ENCODE measurements at places on chromosomes 2 and 18.

GRCh38 chr18:75123113-75123512 is 85.8 kb downstream of the PTGR3 start:
- DNase-seq = no peak

GRCh38 chr2:190781604-190782198 is 98.9 kb upstream of the GLS start:
- DNase-seq = no peak

DNA sequence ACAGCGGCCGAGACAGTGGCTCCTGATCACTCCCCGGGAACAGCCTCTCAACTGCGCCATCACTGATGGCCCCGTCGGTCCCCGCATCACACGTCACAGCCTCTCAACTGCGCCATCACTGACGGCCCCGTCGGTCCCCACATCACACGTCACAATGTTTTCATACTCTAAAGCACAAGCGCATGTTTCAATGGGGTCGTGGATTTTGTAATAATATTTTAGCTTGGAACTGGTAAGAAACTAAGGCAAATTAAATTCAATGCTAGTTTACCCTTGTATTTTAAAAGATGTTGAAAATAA is 44.2 kb upstream of the CTDP1 start:
- DNase-seq = no peak

DNA sequence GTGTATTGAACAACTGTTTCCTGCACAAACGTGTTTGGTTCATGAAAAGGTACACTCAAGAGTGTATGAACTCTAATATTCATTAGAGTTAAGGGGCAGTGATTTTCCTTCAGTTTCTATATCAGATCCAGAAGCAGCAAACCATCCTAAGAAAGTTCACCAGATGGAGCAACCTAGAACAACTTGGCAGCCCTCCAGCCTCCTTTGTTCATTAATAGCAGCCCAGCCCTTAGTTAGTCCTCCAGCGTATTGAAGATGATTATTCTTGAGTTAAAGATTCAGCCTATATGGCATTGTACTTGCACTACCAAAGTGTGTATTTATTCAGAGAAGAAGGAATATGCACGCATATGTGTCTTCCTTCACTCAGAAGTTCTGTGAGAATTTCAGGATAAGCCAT is 365.5 kb downstream of the SETBP1 start:
- no peak for DNase-seq

DNA sequence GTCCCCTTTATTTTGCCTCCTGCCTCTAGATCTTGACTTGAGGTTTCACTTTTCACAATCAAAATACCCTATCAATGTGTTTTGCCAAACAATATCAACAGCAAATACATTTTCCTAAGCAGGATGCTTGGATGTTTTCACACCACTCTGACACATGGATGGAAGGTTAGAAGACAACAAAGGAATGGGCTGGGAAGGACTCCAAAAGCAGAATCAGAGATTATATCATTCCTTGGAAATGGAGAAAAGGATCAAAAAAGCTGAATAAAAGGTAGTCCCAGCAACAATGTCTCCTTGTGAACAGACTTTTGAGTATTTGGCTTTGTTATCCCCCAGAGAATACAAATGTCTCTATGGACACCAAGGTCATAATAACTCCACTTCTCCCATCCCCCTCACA is 170.8 kb downstream of the ETAA1 start:
- no peak for DNase-seq

DNA sequence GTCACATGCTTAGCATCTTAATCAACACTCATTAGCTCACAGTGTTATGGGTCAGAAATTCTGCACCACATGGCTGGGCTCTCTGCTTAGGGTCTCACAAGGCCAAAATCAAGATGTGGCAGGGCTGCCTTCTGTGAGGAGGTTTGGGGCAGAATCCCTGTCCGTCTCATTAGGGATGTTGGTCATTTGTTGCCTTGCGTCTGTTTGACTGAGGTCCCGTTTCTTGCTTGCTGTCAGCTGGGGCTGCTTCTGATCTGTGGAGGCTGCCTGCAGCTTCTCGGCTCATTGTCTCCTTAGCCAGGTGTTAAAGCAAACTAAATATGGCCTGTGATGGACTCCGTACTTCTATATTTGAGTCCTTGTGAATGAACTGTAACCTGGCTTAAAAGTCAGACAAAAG is 146.5 kb downstream of the NDUFA10 start:
- DNase-seq = no peak

- no peak for DNase-seq
Measured at GRCh38 chr2:557635-558301, 119.4 kb downstream of the TMEM18 start.

GRCh38 chr18:58152891-58153290 is 108.9 kb downstream of the NEDD4L start:
- DNase-seq = no peak

- DNase-seq = no peak
Measured at GRCh38 chr2:218927422-218927821, 32.0 kb upstream of the CDK5R2 start.

- no peak for DNase-seq
Measured at GRCh38 chr2:224357098-224357901, 44.6 kb downstream of the FAM124B start.

GRCh38 chr2:119136093-119136492 is 22.5 kb downstream of the C1QL2 start:
- no peak for DNase-seq

GRCh38 chr2:234996069-234996940 is 44.5 kb downstream of the SH3BP4 start:
- no peak for DNase-seq

GRCh38 chr2:40228310-40228709 is 223.6 kb downstream of the SLC8A1 start:
- no peak for DNase-seq

DNA sequence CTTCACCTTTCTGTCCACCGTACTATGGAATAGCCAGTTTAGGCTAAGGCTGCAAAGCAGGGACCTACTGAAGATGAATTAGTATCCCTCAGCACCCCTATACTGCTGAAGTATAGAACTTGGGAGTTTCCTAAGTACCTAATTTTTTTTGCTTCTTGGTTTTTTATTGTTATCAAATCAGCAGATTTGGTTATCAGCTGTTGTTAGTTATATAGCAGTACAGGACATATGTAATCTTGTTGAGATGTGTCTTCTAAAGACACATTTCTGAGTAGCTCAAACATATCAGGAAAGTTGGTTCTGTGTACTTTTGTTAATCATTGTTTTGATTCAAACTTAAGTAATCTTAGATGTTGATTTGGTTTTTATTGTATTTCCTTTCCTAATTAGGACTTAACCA is 5.2 kb downstream of the MYL12A start:
- DNase-seq = no peak

GRCh38 chr2:140657657-140658056 is 1473.2 kb downstream of the LRP1B start:
- no peak for DNase-seq

DNA sequence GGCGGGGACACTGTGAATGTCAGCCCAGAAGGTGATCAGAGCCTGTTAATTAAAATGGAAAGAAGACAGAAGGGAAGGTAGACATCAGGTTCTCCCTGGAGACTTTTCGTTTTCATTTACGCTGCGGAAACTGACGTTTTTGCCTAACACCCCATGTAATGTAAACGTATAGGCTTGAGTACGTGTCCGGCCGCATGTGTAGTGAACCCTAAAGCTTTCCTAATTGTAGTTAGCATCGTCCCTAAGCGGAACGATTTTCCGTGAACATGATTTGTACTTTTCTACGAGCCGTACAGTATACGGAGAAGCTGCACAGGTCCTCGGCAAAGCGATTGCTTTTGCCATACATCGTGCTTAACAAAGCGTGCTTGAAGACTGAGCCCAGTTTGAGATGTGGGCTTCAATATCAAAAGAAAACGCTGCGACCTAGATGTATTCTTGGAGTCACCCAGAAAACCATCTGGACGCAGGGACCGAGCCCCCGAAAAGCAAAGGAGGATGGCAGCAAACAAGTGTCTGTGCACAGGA is 284 bp downstream of the TIMM21 start:
- DNase-seq = no peak

DNA sequence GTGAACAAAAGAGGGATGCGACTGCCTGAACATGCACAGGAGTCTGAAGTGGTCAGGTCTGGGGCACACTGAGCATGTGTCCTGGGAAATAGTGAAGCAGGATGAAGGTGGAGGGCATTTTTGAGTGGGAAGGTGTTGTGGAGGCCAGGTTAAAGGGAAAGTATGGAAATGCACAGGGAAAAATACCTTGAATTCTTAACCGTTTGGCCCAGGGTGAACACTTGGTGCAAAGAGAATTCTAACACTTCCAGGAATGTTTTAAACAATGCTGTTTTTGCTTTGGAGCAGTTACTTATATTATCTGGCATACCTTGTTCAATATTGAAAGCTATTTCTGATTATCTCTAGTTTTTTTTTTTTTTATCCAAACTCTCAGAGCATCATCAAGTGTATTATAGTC is 623.5 kb downstream of the DCC start:
- DNase-seq = no peak

DNA sequence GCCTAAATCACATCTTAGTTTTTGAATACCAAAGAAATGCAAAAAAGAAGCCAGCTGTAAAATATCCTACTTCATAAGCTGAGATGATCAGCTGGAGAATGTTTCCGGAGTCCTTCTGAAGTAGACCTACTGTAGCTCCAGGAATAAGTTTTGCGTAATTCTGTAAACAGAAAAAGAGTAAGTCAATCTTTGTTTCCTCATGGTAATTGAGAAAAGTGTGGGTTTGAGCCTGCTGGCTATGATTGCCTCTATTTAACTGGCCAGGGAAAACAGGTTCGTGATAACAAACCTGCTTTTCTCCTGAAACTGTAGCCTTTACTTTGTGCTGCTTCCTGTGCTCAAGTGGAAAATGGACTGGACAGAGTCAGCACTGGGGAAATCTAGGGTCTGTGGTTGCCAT is 58.2 kb downstream of the ITGB6 start:
- DNase-seq = no peak

- DNase-seq = no peak
Measured at GRCh38 chr2:197442857-197443256, 8.0 kb upstream of the SF3B1 start.

GRCh38 chr2:238638100-238638981 is 209.5 kb upstream of the TWIST2 start:
- no peak for DNase-seq

GRCh38 chr2:98663511-98664090 is 55.2 kb downstream of the UNC50 start:
- no peak for DNase-seq

GRCh38 chr2:223048519-223048918 is 3.5 kb upstream of the KCNE4 start:
- no peak for DNase-seq

DNA sequence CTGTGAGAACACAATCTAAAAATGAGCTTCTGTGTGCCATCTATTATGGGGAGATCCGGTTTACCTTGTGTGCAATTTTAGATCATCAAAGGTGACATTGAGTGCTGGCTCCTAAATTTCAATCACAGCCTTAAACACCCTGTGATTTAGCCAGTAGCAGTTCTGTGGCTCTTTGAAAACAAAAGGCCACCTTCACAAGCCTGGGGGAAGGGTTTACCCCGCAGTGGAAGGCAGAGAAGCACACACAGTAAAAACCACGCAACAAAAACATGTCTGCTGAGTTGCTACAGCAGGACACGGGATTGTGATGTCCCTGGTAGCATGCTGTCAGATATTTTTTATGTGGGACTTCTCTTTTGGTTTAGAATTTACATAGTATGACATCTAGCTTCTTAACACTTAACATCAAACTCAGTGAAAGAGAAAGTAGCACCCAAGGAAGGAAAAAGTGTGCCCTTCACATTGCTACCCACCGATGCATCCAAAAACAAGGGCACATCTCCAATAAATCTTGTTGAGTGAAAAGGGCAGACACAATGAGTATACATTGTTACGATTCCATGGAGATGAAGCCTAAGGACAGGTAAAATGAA is 56.1 kb upstream of the RNF152 start:
- DNase-seq = no peak

GRCh38 chr18:39732918-39733317 is 2167.3 kb upstream of the CELF4 start:
- DNase-seq = no peak

- peak; percentile 60 for DNase-seq
Measured at GRCh38 chr2:164896634-164897355, 55.2 kb upstream of the COBLL1 start.

GRCh38 chr2:136016836-136017235 is 31.4 kb upstream of the DARS1 start:
- no peak for DNase-seq

DNA sequence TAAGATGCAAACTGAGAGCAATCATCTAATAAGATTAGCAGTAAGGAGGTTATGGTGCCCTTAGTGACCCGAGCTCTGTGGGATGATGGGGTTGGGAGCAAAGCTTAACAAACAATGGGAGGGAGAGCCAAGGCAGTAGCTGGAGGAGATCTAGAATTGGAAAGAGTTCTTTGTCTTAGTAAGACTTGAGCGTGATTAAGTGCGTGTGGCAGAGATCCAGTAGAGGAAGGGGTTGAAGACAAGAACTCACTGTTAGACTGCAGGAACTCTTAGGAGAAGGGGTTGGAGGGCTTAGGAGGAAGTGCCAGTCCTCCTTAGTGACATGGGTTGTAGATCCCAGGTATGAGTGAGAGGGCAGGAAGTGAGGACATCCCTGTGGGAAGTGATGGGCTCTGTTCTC is 184.7 kb downstream of the GFPT1 start:
- DNase-seq = no peak

DNA sequence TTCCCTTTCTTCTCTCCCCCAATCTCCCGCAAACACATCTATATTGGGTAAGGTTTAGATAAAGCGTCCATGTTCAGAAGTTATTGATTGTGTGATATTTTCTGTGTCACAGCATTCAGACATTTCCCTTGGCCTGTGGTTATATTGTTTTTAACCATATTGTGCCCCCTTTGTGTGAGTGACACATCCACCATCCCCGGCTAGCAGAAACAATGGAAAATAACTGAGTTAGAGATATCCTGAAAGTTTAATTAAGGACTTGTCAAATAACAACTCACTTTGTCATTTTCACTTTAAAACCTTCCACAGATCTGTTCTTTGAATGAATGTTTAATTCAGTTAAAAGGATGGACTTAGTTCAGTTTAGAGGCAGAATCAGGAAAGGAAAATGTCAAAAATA is 151.0 kb downstream of the KCNJ3 start:
- DNase-seq = no peak

DNA sequence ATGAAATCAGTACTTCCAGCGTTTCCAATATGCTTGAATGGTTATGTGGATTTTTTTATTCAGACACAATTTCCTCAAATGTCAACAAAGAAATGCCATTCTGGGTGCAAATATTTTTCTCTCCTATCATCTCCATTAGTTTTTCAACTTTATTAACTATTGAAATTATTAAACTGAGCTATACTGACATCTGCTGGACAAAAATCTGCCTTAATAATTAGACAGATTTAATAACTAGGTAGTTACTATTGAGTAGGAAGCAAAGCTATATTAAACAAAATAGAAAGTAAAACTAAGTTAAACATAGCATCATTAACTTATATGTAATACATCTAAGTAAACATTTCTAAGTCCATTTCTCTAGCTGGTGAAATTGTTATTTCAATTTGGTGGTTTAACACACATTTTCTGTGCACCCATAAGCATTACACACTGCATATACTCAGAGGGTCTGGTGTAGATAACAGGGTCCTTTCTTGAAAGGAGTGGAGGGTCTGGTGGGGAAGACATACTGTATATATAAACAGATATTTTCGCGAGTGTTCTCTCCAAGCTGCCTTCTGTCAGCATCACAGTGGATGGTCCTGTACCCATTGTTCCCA is 77.0 kb downstream of the LANCL1 start:
- no peak for DNase-seq

- no peak for DNase-seq
Measured at GRCh38 chr2:30188292-30188691, 41.5 kb downstream of the YPEL5 start.

GRCh38 chr2:98806236-98806697 is 75.3 kb upstream of the MGAT4A start:
- no peak for DNase-seq
